ENCODE measurements at places on chromosomes 2 and 18.

GRCh38 chr2:23703583-23704385 lies 223.1 kb downstream of the ATAD2B start:
- DNase-seq = no peak

DNA sequence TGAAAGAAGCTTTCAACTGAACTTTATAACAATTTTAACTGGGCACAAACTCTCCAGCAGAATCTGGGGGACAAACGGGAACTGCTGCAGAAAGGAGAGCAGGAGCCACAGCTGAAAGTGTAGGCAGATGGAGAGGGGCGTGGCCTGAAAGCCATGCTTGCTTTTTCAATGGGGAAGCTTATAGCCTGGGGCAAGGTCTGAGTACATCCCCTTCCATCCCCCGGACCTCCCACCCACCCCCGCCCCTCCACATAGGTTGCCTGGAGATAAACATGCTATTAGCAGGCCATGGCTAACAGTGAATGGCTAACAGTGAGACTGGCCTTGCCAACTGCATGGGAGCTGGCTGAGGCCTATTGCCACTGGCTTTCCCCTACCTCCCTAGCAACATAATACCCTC lies 317.9 kb upstream of the TANK start:
- no peak for DNase-seq

DNA sequence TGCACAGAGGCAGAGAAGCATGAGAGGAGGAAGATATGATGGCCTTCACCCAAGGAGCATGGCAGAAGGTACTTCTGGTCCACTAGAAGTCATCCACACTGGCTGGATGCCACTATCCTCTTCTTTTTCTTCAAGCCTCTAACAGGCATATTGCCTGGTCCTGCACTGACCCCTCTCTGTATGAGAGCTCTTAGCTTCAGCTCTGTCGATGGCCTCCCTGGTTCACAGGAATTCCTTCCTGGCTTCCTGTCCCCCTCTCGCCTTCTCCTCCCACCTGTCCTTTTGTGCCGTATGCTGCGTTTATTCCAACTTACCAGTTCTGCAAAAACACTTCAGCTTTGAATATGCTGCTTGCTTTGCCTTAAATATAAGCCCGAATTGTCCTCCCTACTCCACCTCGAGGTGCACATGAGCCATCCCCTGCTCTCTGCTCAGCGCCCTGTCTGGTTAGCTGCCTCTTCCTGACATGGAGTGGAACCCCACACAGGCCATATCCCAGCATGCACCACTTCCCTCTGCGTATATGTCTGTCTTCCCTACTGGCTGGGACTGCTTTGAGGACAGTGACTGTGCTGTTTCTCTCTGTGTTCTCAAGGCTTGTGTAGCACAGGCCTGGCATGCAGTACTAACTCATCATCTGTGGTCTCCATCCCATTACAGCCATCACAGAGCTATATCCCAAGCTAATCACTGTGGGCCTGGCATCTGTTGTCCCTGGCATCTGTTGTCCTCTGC lies 474.9 kb downstream of the EIPR1 start:
- DNase-seq = no peak

GRCh38 chr2:235579128-235579527 lies 85.3 kb downstream of the AGAP1 start:
- DNase-seq = no peak

DNA sequence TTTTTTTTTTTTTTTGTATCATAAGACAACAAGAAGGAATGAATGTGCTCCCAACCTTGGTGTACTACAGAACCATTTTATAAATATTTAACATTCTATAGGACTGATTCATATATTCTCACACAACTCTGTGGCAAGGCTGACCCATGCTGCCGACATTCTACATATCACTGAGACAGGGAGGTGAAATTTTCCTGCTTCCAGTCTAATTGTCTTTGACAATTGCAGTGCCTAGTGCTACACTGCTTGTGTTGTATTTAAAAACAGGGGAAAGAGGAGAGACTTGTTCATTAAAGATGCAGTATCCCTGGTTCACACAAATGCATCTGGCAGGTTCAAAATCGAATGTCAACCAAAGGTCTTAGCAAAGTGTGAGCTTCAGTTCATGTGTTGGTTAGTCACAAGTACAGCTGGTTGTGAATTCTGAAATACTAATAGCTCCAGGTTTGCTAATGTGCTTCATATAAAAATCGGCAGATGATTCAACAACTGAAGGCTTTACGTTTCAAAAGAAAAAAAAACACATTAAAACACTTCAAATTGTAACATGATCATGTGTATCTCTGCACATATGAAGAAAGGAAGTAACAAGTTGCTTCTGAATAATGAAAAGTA lies 130.8 kb downstream of the FIGN start:
- no peak for DNase-seq

Measured in nucleus accumbens (tissue), 56 donors.